Cardiac fibroblast (primary cell): ENCODE measurements at places on chromosomes 5 and 9.

- DNase-seq: peak; percentile 18
Measured at GRCh38 chr5:144421411-144421810, 250.7 kb downstream of the KCTD16 start.

- no peak for DNase-seq
Measured at GRCh38 chr5:130545291-130545690, 619.8 kb downstream of the HINT1 start.

DNA sequence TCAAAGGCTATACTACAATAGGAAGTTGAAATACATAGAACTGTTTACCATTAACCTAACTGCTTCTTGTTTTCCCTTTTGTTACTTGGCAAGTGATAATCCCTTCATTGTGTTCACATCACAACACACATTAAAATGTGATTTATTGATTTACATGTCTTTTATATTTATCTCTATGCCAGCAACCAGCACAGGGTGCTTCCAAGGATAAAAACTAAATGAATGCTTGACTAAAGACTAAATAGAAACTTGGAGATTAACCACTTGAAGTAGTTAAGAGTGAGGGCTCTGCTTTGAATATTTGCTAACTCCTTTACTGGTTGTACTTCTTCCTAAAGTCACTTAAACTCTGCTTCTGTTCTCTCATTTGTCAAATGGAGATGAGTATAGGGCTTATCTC is 1730.6 kb downstream of the EFNA5 start:
- no peak for DNase-seq

GRCh38 chr5:63554191-63554590 is 408.1 kb downstream of the HTR1A start:
- no peak for DNase-seq

DNA sequence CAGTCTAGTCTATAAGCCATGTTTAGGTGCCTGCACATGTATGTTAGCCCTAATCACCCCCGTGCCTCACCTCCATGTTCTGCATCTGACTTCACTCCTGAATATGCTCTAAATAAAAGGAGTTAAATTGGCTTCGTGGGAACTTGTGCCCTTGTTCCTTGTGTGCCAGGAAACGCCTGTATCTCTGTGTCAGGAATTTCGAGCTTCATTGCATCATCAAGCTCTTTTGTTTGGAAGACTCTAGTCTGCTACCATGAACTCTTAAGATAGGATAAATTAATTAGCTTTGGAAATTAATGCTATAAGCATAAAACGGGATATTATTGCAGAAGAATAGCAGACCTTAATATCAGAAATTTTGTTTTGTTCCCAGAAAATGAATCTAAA is 99.2 kb downstream of the ADCY2 start:
- DNase-seq: no peak

- peak; percentile 97 for DNase-seq
Measured at GRCh38 chr5:135208903-135209721, 175.1 kb upstream of the PITX1 start.

DNA sequence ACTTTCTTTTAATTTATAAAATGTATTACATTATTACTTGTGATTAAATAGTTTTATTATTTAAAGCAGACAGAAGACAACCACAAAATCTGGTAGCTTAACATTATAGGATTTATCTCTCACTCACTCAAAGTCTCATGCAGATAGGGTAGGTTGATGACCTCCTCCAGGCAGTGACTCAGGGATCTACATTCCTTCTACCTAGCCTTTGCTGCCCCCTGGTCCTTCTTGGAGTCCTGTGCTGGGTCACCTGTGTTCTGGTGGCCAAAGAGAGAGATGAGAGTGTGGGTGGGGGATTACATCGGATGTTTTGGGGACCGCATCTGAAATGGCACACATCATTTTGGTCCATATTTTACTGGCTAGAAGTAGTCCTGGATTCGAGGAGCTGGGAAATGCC is 95.7 kb upstream of the CTSL start:
- DNase-seq: no peak

- no peak for DNase-seq
Measured at GRCh38 chr9:8136477-8136876, 336.9 kb upstream of the DMAC1 start.

DNA sequence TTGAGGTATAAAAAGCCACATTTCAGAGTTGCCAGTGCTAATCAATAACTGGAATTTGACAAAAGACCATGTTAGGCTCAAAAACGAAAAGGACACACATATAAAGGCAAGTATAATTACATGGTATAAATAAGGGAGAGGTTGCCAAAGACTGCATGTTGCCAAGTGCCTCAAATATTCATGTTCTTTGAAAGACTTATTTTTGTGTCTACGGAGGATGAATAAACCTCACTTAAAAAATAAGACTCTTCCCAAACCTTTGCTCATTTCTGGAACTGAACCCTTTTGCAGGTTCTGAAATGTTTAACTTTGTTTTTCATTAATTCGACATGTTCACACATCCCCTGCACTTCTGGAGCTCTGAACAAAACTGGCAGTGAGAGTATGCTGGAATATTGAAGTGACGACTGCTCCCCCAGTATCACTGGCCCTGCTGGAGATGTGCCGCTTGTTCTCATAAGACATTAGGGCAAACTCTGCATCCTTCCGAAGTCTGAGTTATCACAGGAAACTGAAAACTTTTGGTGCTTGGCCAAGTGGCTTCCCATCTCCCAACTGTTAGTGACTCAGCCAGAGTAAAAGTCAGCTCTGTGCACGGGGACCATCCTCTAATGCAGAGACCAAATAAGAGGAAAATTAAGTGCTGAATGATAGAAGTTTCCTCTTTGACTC is 336.8 kb downstream of the GLIS3 start:
- peak; percentile 84 for DNase-seq

- peak; percentile 20 for DNase-seq
Measured at GRCh38 chr5:6781716-6782115, 68.5 kb downstream of the TENT4A start.

- DNase-seq: no peak
Measured at GRCh38 chr5:100864931-100865330, 38.2 kb downstream of the ST8SIA4 start.

GRCh38 chr5:80254767-80255430 is 949 bp downstream of the SERINC5 start:
- DNase-seq: peak; percentile 35

DNA sequence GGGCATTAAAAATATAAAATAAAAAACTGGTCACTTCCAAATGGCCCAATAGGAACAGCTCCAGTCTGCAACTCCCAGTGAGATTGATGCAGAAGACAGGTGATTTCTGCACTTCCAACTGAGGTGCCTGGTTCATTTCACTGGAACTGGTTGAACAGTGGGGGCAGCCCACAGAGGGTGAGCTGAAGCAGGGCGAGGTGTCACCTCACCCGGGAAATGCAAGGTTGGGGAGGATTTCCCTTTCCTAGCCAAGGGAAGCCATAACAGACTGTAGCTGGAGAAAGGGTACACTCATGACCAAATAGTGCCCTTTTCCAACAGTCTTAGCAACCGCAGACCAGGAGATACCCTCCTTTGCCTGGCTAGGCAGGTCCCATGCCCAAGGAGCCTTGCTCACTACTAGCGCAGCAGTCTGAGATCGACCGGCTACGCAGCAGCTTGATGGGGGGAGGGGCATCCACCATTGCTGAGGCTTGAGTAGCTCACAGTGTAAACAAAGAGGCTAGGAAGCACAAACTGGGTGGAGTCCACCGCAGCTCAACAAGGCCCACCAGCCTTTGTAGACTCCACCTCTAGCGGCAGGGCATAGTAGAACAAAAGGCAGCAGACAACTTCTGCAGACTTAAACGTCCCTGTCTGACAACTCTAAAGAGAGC is 12.7 kb downstream of the RLN1 start:
- no peak for DNase-seq

- DNase-seq: no peak
Measured at GRCh38 chr5:73911761-73912393, 285.9 kb downstream of the ARHGEF28 start.

DNA sequence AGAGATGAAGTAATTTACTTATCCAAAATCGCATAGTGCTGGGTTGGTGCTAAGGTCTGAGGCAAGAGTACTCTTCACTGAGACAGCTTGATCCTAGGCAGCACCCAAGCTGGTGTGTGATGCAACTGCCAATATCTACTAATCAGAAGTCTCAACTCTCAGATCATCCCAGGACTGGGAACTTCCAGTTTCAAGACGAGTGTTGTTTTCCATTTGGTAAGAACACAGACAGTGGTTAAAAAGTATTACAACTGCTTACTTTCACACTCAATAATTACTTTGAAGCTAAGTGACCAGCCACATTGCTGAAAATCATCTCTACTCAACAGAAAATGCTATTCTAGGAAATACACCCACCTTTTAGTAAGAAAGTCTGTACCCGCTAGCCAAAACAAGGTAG is 45.3 kb downstream of the FBXW11 start:
- DNase-seq: peak; percentile 25
